ENCODE measurements at places on chromosomes 6 and 20.

- no peak for DNase-seq
Measured at GRCh38 chr6:142446576-142446975, 144.8 kb downstream of the ADGRG6 start.

GRCh38 chr20:38175304-38176180, 10.5 kb upstream of the TGM2 start:
- peak; percentile 54 for DNase-seq

- DNase-seq = no peak
Measured at GRCh38 chr6:145329257-145329656, 406.1 kb downstream of the EPM2A start.

DNA sequence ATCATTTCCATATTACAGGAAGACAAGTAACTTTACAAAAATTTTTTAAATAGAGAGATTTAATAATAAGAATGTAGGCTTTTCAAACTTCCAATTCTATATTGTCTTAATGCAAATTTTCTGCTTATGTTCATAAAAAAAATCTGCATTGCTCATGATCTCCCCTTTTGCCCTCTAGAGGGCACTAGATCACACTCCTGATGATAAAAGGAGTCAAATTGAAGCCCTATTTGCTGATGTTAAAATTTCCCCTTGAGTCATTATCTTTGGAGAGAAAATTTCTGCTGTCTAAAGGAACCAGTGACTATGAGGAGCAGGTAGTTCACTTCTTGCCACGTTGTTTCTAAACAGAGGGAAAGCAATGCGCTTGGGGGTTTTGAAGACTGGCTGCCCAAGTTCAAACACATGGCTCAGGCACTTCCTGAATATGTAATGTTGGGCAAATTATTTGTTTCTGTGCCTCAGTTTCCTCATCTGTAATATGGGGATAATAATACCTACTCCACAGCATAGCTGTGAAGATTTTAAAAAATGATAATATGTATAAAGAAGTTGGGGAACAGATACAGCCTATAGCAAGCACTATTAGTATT, 874.2 kb downstream of the TFAP2A start:
- no peak for DNase-seq

DNA sequence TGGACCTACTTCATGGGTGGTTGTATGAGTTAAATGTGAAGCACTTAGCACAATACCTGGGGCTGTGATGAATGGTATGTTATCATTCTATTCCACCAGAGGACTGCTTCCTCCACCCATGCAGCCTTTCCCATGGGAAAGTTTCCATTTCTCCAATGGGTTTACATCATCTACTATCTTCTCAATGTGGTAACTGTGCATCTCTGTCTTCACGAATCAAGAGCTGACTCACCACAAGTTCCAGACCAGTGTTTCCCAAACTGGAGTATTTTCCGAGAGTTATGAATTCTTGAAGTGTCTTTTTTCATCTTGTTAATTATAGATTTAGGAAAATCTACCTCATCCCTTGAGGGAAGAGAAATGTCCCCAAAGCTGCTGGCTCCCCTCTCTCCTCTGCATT, 182.8 kb downstream of the UNC5CL start:
- no peak for DNase-seq

DNA sequence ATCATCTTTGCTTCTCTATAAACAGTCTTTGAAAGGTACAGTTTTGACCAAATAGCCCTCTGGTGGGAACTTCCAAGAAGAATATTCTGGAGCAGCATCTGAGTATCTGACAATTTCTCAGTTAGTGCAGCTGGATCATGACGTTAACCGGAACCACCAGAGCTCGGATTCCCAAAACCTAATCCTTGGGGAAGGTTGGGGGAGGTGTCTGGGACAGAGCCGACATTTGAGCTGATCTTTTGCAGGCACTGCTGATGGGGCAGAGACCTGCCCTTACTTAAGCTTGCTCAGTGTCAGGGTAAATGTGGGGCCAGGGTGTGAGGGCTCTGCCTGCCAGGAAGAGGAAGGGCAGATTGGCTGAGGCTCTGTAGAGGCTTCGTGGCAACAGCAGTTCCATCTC, 416.6 kb downstream of the DHX35 start:
- DNase-seq = no peak

- no peak for DNase-seq
Measured at GRCh38 chr6:10420546-10421157, 5.8 kb upstream of the TFAP2A start.

GRCh38 chr6:137095651-137096238, 51.0 kb upstream of the IL20RA start:
- DNase-seq = no peak

- no peak for DNase-seq
Measured at GRCh38 chr6:33557376-33557775, 22.7 kb downstream of the BAK1 start.

- DNase-seq = no peak
Measured at GRCh38 chr20:62603907-62604785, 38.2 kb upstream of the SLCO4A1 start.
